T-helper 1 cell (primary cell): ENCODE measurements at places on chromosomes 4 and X.

DNA sequence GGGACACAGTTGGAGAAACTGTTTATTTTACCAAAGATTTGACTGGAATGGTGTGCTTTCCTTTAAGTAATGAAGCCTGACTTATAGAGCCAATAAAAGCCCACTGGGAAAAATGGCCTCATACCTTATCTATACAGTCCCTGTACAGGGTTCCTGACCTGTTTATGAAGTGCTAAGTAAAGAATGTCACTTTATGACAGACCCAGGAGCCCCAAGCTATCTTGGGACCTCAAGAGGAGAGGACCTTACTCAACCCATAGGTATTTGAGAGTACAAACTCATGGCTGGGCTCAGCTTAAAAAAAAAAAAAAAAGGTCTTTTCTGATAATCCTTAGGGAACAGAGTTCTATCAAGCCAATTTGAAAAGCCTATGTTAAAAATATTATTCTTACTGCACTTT is 1389.3 kb downstream of the RAPGEF2 start:
- DNase-seq: no peak

GRCh38 chr4:166741742-166742141 is 492.6 kb downstream of the SPOCK3 start:
- no peak for DNase-seq

GRCh38 chrX:136691028-136691809 is 43.3 kb downstream of the CD40LG start:
- no peak for DNase-seq

DNA sequence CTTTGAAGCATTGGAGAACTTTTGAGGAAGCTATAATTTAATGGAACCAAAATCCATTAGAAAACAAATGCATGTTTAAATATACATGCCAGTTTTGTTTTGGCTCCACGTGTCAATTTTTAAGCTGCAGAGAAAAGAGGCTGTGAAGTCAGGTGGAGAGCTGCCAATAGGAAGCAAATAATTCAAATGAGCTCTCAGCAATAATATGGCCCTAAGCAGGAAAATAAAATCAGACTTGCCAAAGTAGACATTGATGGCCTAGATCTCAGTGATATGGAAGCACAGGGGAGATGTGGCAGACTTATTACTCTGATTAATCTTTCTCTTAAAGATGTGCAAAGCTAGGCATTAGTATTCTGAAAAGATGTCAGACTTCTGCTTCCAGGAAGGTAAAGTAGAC is 769.8 kb upstream of the NDST4 start:
- no peak for DNase-seq

- no peak for DNase-seq
Observed at GRCh38 chr4:141486375-141486997, 149.9 kb upstream of the IL15 start.

DNA sequence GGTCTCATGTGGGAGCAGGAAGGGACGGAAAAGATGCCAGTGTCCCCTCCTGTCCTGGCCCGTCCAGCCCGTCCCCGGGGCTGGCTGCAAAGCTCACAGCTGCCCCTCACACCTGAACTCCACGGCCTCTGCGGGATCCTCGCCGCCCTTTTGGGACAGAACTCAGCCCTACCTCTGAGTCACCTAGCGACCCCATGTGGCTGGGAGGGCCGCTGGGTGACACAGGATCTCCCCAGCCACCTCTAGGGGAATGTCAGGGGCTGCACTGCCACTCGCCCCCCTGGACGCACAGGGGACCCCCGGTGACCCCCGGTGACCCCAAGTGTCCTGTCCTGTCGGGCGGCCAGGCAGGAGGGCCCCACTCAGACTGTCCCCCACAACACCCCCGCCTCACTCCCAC is 748 bp downstream of the FAM9B start:
- no peak for DNase-seq

DNA sequence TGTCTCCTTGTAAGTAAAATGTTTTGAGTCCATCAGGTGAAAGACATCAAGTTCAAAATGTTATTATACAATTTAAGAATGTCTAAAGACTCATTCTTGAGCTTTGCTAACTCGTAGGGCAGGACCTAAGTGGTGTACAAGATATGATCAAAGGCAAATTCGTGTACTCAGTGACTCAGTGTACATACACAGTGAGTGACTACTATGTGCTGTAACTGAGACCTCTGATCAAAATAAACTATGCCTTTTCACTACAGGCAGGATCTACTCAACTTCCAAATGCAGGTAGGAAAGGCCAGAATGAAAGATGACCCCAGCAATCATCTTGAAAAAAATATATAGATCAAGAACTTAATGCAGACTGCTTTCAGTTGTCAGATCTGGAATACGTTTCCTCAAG is 49.9 kb downstream of the ADGRG2 start:
- DNase-seq: no peak

DNA sequence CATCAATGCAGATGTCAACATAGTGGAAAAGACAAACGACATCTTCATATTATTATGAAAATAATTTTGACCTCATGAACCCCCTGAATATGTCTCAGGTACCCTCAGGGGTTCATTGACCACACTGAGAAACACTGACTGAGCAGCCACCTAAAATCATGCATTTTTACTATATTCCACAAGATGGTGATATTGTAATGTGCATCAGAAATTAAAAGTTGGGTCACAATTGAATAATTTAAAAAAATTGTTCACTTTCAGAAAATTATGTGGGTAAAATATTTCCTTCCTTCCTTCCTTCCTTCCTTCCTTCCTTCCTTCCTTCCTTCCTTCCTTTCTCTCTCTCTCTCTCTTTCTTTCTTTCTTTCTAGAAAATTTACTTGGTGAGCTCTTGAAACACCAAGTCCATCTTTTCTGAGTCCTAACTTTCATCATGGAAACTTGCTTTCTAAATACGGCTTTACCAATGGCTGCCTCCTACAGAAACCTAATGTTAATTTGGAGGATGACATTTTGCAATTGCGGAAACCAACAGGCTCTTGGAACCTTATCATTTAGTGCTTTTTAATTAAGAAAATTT is 103.6 kb downstream of the RTL3 start:
- no peak for DNase-seq

DNA sequence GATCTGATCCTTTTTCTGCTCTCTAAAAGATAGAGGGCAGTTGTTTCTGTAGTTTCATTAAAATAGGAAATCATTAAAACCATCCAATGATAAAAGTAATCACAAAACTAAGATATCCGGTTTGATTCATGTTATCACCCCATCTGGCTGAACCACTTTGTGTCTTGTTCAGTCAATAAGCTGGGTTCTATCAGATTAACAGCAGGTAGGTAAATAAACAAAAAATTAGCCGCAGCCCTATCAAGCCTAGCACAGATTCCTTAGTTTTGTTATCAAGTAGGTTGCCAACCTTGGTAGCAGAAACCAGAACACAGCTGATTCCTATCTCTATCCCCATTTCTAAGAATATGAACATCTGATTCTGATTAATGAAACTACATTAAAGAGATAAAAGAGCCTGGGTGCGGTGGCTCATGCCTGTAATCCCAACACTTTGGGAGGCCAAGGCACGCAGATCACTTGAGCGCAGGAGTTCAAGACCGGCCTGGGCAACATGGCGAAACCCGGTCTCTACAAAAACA is 118.6 kb upstream of the PLAC1 start:
- DNase-seq: no peak

DNA sequence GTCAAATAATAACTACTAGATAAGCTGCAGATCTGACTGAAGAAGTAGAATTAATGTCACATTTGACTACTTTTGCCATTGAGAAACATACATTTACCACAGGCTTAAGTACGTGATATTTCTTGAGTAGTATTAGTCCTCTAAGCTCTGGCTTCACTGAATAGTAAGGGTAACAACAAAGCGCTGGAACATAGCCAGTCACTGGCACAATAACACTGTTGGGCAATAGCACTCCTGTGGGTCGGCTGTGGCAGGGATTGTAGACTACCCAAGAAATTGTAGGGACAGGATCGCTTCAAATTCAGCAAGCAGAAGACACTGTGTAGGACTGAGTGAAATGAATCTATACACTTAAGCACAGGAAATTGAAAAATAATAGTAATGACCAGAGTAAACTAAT is 27.1 kb upstream of the IL15 start:
- DNase-seq: no peak

DNA sequence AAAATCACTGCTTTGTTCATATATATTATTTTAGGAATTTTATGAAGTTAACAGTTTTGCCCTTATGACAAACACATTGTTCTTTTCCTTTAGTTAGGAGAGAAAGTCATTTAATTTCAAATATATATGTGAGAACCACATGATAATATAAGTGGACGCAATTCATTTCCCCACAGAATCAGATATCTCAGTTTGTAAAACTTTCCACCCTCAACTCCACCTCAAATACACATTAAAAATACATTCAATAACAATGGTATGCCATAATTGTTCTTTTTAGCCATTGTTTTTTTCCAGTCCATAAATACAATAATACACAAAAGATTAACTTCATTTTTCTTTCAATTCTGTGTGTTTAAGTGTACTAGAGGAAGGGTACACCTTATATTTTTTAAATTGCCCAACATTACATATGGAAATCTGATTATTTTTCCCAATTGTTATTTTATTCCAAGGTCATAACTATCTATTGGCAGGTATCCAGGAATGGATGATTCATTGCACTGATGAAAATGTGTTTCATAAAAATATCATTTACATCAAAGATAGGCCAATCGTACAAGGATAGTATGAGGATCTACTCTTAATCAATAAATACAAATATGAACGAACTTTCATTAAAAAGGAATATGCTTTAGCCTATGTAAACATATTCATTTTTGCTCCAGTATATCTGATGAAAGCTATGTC is 125.0 kb downstream of the PPP3CA start:
- DNase-seq: no peak

DNA sequence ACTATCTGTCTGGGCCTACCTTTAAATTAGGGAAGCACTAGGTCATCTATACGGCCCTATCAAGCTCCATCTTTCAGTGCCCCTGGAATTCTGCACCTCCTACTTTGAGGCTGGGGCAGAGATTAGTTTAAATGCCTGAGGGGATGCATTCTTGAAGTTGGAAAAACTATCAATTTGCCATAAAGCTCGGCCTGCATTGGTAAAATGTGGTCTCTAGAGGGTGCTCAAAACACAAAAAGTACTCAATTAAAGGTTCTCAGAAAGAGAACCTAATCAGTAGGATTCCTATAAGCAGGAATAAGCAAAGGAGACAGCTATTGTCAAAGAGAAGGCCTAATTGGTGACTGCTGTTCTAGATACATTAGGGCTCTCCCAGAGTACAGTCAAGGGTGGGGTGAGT is 111.7 kb downstream of the AMER1 start:
- no peak for DNase-seq

DNA sequence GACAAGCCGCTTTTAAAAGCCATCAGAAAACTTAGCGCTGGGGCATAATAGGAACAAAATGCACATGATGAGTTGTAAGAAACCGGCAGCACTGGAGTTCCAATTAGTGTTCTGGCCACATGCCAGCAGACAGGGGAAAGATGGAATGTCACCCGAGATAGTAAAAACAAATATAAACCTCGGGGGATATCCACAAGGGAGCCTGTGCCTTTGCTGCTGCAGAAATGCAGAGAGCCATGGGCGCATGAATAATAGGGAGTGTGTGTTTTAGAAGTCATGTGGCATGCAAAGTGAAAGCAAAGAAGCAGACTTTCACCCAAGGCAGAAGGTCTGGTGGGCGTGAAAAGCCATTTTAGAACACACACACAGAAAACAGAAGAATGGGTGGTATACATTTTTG is 19.1 kb downstream of the GPRASP3 start:
- DNase-seq: no peak

- DNase-seq: no peak
Observed at GRCh38 chr4:26101011-26101410, 187.0 kb downstream of the SMIM20 start.

- no peak for DNase-seq
Observed at GRCh38 chr4:185941461-185941860, 127.5 kb upstream of the TLR3 start.

DNA sequence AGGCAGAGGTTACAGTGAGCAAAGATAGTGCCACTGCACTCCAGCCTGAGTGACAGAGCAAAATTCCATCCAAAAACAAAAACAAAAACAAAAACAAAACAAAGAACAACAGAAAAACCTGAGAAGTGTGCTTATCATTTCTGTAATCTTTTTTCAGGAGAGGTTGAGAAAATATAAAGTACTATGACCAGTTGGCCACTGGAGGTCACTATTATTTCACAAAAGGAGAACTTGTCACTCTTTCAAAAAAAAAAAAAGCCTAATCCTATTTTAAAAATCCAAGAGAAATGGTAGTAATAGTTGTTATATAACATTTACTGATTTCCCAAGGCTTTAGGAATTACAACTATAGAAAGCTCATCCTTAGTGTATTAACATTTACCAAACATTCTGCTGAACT is 24.9 kb upstream of the RNF150 start:
- no peak for DNase-seq

DNA sequence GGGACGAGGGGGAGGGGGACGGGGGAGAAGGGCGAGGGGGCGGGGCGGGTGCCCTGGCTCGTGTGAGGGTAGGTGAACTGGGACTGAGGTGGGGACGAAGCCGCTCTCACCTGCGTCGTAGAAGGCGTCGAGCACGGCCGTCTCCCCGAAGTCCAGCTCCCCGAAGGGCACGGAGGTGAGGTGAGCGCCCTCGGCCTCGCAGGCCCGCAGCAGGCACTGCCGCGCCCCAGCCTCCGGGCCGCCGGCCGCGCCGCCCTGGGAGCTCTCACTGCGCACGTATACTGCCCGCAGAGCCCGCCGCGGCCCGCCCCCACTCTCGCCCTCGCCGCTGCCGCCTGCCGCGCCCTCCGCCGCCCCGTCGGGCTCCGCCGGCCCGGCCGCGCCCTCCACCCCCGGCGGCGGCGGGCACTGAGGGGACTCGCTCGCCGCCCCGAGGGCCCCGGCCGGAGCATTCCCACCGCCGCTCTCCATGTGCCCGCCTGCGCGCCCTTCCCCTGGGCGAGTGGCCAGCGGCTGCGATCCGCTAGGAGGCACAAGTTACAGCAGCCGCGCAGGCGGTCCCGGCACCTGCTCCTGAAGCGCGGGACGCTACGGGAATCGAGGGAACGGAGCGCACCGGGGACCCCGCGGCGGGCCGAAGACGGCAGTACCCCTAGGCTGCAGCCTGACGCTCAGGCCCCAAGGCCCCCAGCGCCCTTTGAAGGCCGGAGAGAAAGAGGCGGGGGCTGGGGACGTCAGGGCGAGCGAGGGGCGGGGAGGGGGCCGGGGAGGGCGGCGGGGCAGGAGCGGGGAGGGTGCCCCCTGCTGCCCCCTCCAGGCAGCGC is at the start of gene MAP3K15:
Gene MAP3K15 (minus strand): TSS at position 718 of the 824 bp plus-strand sequence. CDS start 247 bp downstream, at position 471.
- no peak for DNase-seq

GRCh38 chr4:151260526-151260925 is 16.4 kb upstream of the PRSS48 start:
- no peak for DNase-seq

DNA sequence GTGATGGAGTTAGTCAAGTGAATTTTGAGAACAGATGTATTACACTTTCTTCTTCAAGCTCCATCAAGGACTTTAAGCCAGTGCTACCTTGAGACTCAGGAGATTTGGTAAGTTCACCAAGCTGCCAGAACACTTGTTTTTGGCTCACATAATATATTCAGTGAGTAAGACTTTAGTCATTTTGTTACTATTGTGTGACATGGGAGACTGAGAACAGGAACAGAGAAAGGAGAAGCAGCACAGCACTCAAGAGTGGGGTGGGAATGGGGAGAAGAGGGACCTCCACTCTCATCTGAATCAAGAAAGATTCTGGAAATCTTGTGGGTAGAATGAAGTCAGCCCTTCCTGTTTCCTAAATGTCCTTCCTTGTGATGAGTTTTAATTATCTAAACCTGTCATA is 87.3 kb upstream of the TET2 start:
- no peak for DNase-seq

GRCh38 chr4:2925496-2925895 is 37.7 kb downstream of the NOP14 start:
- no peak for DNase-seq
